Tibial nerve (tissue), 4 donors: ENCODE measurements at places on chromosomes 7 and 10.

DNA sequence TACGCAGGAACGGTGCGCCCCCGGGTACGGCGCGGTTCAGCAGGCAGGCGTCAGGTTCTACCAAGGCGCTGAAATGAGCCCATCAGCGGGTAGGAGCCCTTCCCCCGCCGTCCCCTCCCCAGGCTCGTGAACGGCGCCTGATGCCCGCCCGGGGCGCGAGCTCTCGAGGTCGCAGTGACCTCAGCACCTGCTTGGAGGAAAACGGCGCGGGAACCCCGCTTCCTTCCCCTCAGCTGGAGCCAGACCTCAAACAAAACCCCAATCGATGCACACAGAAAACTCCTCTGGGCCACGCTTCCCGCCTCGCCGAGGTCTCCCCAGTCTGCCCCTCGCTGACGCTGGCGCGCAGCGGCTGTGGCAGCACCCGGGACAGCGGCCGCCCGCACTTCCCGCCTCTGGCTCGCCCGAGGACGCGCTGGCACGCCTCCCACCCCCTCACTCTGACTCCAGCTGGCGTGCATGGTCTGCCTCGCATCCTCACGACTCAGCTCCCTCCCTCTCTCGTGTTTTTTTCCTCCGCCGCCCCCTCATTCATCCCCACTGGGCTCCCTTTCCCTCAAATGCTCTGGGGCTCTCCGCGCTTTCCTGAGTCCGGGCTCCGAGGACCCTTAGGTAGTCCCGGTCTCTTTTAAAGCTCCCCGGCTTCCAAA lies 514 bp upstream of the GAD2 start:
- DNase-seq, result no peak

GRCh38 chr10:83612050-83612449 lies 527.3 kb upstream of the GHITM start:
- DNase-seq, result no peak

DNA sequence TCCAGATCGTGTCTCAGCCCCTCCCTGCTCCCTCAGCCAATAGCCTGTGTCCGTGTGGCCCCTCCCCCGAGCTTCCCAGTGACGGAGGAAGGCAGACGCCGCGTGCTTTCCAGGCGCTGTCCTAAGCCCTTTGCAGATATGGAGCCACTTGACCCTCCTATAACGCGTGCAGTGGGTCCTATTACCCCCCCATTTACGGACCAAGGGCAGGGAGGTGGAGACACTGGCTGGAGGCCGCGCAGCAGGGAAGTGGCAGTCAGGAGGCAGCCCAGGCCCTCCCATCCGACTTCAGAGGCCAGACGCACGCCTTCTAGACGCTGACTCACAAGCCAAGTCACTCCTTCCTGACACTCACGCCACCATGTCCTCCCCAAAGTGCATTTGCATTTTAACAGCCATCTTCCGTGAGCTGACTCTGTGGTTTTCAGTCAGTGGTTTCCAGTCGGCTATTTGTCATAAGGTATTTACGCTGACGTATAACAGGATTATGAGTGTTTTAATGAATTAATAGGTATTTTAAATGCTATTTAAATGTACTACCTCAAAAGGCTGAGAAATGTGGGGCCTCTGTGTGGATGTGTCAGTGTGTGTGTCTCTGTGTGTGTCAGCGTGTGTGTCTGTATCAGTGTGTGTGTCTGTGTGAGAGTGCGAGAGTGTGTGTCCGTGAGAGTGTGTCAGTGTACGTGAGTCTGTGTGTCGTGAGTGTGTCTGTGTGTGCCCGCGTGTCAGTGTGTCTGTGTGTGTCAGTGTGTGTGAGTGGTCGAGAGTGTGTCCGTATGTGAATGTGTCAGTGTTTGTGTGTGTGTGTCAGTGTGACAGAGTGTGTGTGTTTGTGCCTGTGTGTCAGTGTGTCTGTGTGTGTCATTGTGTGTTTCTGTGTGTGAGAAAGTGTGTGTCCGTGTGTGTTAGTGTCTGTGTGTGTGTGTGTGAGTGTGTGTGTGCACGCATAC lies 92.0 kb upstream of the INSIG1 start:
- DNase-seq, result peak; percentile 74

DNA sequence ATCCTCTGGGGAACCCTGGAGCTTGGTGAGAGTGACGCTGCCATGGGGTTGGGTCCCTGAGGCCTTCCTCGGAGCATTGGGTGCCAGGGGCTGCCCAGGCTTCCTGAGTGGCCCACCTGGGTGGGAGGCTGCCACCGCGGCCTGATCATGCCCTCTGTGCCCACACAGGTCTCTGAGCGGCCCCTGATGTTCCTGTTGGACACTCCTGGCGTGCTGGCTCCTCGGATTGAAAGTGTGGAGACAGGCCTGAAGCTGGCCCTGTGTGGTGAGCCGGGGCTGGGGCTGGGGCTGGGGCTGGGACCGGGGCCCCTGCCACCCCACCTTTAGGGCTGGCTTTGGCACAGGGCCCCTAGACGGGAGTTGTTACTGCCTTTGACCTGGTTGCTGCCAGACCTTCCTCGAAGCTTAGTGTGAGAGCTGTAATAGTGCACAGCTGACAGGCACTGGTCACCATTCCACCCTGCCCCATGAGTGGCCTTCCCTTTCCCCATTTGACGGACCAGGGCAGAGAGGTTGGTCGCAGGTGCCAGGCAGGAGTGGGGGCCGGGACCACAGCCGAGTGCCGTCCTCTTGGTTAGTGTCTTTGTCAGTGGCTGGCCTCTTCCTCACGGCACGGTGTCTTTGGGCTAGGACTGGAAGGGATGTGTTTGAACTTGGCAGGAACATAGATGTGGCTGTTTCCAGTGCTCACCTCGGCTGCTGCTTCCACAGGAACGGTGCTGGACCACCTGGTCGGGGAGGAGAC lies 8.2 kb downstream of the MTG1 start:
- no peak for DNase-seq

DNA sequence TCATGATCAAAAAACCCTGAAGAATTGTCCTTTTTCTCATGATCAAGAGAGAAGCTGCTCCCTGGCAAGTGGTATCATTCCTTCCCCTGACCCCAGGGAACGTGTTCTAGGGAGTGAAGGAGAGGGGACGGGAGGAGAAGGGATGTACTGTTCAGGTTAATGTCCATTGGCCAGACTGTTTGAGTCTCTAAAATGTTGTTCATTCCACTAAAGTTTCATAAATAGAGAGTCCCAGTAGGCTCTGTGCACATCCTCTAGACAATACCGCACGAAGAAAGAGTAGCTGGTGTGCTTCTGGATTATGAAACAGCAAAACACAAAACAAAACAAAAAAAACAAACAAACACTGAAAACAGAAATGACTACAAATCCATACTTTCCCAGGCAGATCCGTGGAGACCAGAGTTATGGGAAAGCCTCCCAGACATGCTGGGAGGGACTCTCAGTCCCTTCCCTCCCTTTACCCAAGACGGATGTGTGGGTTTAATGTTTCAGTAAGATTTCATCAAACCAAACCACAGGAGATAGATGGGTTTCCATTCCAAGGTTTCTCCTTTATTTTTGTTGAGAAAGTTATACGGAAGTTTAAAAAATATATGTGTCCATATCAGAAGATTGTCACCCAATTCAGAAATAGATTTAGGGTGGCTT lies 66.5 kb upstream of the TNS3 start:
- no peak for DNase-seq

DNA sequence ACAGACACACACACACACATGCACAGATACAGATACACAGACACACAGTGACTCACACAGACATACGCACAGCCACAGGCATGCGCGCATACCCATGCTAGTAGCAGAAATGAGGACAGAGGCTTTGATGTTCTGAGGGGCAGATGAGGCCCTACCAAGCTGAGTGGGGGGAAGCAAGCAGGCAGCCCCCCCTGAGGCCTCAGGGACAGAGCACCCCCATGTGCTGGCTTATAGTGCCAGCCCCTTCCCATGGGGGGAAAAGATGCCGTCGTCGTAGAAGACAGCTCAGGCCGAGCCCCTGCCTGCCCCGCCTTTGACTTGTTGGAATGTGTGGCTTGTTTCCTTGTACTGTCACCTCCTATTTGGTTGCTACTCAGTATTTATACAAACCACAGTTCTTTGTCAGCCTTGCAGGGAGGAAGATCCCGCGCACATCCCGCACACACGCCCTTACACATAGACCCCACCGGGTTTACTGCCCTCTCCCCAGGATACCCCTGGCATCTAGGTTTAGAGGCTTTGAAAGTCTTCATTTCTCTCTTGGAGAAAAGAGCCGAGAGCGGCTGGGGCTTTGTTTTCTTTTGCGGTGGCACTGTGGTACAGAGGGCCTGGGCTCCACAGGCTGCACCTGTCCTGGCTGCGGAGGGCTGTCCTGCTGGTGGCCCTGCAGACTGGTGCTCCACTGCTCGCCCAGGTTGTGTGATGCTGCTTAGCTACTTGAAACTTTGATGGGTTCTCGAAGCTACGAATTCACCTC lies 112.5 kb downstream of the DOCK1 start:
- DNase-seq, result no peak

DNA sequence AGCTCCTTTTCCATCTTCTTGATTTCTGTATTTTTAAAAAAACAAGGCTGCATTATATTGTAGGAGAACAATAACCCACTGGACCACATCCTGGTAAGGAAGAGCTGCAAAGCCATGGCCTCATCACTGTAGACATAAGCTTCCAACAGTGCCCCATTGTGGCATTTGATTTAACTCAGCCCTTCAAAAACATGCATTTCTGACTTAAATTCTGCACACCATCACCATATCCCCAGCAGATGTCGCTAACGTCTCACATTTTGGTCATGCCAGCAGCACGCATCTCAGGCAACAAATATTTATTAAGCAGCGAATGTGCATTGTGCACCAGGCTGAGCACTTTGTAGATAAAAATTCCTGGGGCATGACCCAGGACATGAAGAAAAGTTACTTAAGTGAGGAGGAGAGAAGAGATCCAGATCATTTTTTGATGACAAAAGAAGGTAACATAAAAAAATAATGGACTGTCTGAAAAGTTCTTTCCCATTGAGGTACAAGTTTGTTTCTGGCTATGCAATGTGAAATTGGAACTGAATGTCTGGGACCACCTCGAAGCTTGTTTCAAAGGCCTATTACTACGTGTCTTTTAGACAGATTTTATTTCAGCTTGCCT lies 164.6 kb upstream of the CDCA7L start:
- DNase-seq, result peak; percentile 88
